ENCODE measurements at places on chromosomes 2 and 18. TPM values are rescaled to one million over a fixed set of nuclear protein-coding genes. Genes with fewer than 3 reads are reported as not detected.
A peak's percentile ranks its signal among the peaks of the same experiment; 100 is the strongest.

DNA sequence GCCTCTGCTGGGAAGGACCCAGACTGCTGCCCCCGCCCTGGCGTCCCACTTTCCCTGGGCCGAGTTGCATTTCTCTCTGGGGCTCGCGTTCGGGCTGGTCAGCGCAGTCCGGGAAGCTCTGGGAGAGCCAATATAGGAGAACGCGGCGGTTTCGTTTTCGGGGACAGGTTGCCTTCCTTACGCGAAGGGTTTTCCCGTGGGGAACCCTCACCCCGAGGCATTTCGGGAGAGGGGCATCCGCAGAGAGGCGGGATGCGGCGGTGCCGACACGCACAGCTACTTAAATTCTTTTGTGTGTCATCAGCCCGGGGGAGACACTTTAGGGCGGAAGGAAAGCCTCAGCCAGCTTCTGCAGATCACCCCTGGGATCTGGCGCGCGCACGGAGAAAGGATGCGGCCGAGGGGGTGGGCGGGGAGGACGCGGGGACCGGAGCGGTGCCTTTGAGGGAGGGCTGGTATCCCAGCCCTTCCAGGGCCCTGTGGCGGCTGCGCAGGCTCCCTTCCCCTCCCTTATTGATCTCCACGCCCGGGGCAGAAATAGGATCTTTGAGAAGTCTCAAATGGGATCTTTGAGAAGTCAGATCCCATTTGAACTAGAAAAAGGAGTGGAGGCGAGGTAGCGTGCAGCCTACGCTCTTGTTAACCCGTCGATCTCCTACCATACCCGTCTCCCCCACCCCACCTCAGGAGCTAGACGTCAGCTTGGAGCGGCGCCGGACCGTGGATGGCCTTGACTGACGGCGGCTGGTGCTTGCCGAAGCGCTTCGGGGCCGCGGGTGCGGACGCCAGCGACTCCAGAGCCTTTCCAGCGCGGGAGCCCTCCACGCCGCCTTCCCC, 1.2 kb downstream of the GATA6 start:
- peak; percentile 51 for DNase-seq

The SRD5A2 gene
- 0.72 TPM for total RNA-seq

GRCh38 chr2:226669249-226669648, 130.4 kb downstream of the IRS1 start:
- DNase-seq = no peak

GRCh38 chr2:240989451-240990265, 8.8 kb upstream of the SNED1 start:
- DNase-seq = no peak

The KCNK3 gene
- 11.8 TPM for total RNA-seq

DNA sequence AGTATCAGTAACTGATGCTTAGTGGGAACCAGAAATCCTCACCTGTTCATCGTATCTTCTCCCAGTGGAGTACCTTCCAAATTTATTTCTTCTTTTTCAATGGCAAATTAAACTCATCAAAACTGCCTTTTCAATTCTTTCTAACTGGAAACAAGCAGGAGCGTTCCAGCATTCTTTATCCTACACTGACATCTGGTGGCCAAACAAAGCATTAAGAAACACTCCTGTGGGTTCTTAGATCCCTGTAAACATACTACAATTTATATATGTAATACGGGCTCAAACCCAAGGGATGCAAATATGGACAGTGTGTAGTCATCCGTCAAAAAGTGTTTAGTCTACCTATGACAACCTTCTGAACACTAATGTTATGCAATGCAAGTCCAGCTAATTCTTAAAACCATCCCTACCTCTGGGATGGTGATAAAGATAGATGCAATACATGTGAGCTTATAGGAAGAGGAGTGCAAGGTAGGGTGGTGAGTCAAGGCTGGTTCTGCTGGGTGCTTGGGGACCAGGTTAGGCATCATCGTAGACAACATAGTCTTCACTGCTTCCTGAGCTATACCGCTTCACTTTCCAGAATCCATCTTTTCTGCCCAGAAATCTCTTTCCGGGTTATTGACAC, 375.0 kb downstream of the CTNNA2 start:
- peak; percentile 71 for DNase-seq

DNA sequence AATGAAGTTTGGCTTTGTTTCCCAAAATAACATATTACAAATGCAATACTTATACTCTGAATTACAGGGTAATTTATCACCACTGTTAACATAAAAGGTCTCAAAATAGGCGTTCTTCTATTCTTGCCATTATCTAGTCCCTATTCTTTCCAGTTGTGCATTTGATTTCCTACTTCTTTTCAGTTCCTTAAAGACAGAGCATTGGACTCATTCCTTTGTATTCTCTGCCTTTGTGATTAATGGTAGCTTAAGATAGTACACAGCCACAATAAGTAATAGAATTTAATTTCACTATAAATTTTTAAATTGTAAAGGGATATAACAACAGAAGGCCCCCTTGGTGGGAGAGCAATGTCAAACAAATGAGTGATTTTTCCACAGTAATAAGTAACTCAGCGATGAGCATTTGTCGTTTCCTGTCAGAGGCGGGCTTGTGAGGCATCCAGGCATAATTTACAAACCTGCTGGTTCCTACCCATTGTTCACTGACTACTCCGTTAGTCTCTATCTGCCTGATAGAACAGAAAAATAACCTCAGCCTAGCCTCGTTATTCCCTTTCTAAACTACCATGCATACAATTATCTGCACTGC, 456.6 kb upstream of the REG3G start:
- DNase-seq = no peak

The DSC3 gene
- total RNA-seq = 86.9 TPM

DNA sequence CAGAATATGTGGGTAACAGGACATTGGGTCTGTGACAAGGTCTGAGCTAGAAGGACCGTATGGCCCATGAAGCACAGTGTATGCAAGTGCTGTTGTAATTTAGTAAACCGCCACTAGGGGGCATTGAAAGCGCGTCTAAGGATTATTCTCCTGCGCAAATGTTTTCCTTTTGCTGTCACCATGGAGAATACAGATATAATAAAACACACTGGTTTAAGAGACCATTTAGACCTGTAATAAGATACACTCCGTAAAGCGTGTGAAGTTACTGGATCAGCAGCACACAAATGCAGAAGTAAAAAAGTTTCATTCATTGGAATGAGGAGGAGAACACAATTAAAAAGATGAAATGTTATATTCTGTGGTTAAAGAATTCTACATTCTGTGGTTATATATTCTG, 272.4 kb downstream of the AGAP1 start:
- peak; percentile 89 for DNase-seq

- no peak for DNase-seq
Observed at GRCh38 chr2:172107690-172108586, 5.2 kb upstream of the DLX2 start.

DNA sequence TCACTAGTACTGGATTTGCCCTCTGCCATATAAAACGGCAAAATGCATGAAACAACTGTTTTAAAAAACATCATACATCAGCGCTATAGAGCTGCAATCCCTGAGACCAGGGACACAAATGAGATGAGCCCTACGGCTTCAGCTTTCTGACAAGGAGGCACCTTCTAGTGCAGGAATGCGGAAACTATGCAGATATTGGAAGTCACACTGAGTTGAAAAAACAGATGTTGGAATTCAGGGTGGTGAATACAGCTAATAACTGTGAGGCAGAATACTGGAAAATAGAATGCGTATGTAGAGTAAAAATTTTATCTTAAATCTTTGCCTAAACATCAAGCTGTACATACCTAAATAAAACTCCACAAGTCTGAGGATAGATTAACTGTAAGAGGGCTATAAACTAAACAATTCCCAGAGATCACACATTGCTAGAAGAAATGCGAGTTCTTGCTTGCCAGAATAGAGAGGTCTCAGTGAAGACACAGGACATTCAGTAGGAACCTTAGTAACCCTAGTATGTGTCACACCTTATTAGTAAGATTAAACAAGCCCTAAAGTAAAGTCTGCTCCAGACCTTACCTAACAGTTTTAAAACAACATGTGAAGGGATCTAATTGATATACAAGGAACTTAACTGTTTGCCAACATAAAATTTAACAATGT, 541.4 kb upstream of the DDX18 start:
- peak; percentile 83 for DNase-seq

- no peak for DNase-seq
Observed at GRCh38 chr2:169510496-169510895, 994 bp downstream of the KLHL41 start.

GRCh38 chr2:214226061-214226460, 184.8 kb upstream of the VWC2L start:
- DNase-seq = no peak

DNA sequence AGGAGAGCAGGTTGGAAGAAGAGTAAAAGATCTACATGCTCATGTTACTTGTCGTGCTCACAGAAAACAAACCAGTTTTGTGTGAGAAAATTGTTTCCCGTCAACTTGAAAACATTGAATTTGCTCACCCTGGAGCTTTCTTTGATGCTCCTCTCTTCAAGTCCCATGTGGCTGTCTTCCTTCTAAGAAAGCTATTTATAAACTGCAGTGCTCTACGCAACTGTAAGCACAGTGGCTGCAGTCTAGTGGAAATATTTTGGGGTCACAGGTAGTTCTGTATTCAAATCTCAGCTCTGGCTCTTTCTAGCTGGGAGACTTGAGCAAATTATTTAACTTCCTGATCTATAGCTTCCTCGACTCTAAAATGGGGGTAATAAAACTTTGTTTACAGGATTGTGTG, 211.8 kb downstream of the PLCL1 start:
- no peak for DNase-seq

DNA sequence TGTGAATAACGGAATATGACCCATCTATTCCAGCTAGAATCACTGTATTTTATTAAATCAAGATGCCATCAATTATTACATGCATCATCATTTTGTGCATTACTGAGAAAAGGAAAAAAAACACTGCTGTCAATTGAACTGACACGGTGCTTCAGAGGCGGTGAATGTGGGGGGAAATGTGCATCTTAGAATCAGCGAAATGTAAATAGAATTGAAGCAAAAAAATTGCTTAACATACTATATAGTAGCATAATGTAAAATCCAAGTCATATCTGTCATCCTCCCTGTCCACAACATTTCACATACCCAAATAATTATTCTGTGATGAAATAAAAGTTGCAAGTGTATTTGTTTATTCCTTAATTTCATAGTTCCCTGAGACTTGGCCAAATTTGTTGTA, 84.6 kb downstream of the PRKRA start:
- no peak for DNase-seq

The SIGLEC15 gene
- total RNA-seq = 1.2 TPM

The IL18R1 gene
- 6.7 TPM for total RNA-seq

DNA sequence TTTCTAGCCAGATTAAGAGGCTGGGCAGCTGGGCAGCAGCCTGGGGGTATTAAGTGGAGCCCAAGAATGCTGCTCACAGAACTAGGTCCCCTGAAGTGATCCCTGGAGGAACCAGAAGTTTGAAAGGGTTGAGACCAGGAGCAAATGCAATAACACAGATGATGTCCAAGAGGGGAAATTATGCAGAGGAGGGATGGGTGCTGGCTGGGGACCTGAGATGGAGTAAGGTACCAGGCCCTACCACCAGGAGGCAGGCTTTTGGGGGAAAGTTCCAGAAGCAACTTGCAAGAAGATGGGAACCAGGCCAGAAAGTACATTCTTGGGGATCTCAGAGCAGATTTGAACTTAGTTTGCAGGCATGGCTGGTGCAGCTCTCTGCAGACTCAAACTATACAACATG, 175.1 kb downstream of the NCK2 start:
- DNase-seq = peak; percentile 32

DNA sequence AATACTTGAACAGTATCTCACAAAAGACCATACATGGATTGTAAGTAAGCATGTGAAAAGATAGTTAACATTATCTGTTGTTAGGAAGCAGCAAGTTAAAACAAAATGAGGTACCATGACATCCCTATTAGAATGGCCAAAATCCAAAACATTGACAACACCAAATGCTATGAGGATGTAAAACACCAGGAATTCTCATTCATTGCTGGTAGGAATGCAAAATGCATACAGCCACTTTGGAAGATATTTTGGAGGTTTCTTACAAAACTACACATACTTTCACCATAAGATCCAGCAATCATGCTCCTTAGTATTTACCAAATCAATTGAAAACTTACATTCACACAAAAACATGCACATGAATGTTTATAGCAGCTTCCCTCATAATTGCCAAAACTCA, 30.9 kb upstream of the ICOS start:
- DNase-seq = no peak

GRCh38 chr2:8609357-8609811, 72.5 kb upstream of the ID2 start:
- peak; percentile 92 for DNase-seq

DNA sequence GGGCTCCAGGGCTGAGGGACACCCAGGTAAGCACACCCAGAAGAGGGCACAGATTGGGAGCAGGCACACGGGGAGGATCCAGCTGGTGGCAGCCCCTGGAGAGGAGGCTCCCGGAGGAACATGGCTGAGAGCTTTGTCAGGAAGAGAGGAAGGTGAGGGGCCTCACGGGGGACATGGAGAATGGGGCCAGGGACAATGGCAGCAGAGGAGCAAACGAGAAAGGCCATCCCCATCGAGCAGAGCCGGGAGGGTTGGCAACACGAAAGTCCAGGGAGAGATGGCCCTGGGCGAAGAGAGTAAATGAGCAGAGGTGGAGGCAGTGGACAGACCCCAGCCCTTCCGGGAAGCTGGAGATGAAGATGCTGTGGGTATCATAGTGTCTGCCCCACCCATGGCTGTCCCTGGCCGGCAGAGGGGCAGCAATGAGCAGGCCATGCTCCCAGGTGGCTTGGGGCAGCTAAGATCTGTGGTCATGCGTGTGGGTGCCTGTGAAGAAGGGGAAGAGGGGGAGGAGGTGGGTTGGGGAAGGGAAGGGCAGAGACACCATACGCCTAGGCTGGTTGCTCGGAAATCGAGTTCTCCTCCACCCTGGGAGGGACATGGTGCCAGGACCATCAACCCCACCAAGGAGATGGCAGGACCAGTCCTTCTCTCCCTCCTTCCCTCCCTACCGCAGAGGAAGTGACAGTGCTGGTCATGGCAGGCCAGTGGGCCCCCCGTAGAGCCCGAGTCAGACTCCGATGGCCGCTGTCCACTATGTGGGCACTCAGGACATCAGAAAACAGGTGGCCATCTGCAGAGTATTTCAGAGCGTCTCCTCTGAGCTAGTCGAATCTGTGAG, 191.7 kb downstream of the NDUFA10 start:
- no peak for DNase-seq

- no peak for DNase-seq
Observed at GRCh38 chr2:138521821-138522220, 20.3 kb downstream of the SPOPL start.

GRCh38 chr2:96913398-96914202, 43.7 kb upstream of the SEMA4C start:
- no peak for DNase-seq

- DNase-seq = no peak
Observed at GRCh38 chr2:195820373-195820772, 163.3 kb downstream of the SLC39A10 start.

The HADHA gene
- total RNA-seq = 102 TPM

DNA sequence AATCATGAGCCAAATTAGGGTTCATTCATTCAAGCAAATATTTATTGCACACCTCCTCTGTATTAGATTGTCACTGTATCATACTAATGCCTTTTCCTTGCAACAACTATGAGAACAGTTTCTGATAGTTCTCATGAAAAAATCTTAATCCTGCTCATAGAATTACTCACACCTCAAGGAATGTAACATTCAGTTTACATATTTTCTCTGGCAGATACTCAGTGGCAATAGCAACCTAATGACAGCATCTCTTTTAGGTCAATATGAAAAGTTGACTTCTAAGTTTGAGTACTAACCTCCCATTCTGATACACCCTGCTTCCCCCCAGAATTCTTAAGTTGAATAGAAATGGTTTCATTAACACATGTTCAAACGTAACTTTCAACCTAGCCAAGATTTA, 132.0 kb downstream of the VWC2L start:
- DNase-seq = no peak

The GPR55 gene
- total RNA-seq = 0.96 TPM
